ENCODE measurements at places on chromosomes 1 and 21.

DNA sequence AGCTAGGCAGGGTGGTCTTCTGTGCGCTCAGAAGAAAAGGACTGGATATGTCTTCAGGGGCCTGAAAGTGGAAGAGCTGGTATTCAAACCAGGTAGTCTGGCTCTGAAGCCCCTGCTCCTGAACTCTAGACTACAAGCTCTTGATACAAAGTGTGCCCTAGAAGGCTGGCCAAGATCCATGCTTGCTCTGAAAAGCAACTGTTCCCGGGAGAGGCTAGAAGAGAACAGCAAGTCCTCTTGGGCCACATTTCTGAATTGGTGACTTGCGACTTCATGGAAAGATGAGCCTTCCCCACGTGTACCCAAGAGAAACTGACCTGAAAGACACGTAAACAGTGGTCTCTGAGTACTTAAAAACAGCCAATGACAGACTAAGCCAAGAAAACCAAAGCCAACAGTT lies 123.3 kb upstream of the GRIK3 start:
- DNase-seq: no peak

- peak; percentile 78 for DNase-seq
Observed at GRCh38 chr1:61337981-61338848, 255.9 kb downstream of the NFIA start.

- no peak for DNase-seq
Observed at GRCh38 chr1:218817691-218818465, 355.8 kb upstream of the LYPLAL1 start.

DNA sequence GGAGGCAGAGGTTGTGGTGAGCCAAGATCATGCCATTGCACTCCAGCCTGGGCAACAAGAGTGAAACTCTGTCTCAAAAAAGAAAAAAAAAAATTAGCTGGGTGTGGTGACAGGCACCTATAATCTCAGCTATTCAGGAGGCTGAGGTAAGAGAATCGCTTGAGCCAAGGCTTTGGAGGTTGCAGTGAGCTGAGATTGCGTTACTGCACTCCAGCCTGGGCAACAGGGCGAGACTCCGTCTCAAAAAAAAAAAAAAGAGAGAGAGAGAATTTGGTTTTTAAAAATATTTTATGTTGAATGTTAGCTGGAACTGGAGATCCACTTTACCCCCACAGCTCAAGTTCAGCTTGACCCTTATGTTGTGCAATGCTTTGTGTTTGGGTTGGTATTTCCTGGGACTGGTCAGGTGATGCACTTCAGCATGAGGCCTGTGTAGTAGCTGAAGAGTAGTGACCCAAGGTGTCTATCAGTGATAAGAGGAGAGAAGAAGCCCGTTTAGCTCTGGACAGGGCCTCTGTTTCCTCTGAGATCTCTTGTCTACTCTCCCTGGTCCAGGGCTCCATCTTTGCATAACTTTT lies 36.8 kb upstream of the MACF1 start:
- DNase-seq: no peak

- DNase-seq: no peak
Observed at GRCh38 chr21:20270365-20271055, 727.7 kb upstream of the NCAM2 start.

DNA sequence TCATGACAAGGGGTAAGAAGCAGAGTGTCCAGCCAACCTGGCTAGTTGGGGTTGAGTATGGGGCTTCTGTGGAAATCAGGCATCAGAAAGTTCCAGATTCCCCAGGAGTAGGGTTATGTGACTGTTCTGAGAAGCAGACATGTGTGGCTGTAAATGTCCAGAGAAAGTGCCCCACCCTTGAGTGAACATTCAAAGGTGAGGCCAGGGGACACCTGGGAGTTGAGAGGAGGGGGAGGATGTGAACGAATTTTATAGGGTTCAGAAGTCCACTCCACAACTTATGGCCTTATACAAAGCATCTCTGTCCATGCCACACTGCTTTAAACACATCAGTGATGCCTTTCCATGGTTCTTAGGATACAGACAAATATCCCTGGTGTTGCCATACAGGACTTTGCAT lies 133.3 kb downstream of the IGSF21 start:
- no peak for DNase-seq

DNA sequence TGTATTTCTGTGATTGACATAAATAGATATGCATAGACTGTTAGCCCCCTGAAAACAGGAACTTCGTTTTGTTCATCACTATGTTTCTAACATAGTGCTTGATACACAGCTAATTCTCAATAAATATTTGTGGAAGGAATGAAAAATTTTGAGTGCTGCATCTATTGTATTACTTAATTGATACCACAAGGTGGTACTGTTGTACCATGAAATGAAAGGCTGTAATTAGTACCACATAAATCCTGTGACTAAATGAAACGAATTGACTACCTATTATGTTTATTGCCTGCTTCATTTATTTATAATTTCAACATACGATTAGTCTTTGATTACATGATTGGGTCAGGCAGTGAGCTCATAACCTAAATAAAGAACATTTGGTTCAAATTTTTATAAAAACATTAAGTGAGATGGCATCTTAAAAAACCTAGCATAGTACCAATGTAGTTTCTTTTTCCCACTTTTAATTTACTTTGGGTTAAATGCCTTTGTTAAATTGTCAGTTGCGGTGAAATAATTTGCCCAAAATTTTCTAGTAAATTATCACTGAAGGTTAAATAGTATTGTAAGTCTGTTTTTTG lies 15.0 kb upstream of the TGFB2 start:
- DNase-seq: peak; percentile 4

DNA sequence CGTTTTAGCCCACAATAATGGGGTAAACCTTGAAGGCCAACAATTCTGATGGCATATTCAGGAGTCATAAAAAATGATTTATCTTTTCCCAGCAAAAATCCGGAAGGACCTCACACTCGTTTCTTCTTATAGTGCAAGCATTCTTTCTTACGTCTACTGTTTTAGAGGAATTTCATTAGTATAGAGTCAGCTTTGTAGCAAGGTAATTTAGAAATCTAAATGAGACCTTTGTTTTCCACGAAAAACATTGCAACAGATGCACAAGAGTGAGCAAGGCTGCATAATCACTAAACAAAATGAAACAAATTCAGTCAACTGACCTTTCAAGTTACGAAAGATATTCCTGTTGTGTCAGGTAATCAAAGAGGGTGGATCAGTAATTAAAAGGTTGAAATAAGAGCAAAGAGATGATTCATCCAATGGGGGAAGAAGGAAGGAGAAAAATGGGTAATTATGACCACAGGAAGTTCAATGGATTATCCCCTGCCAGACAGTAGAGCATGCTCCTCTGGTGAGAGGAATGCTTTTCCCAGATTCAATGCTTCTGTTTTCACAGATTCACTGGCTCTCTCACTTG lies 560 bp upstream of the CSDE1 start:
- no peak for DNase-seq

GRCh38 chr1:235943581-235944114 lies 76.9 kb upstream of the LYST start:
- no peak for DNase-seq

DNA sequence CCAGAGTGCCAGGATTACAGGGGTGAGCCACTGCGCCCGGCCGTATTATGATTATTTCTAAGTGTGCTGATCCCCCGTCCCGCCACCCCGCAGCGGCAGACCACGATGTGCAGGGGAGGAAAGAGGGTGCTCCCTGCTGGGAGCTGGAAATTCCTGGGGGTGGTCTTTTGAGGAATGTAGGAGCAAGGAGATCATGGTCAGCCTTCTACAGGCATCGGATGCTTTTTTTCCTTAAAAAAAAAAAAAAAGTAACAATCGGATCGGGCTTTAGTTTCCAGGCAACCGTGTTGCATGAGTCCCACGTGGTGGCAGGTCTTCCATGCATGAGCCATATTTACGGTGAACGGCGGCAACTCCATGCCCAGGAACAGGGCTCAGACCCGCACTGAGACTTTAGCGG lies 74.2 kb upstream of the COX20 start:
- DNase-seq: no peak

- DNase-seq: peak; percentile 51
Observed at GRCh38 chr21:14995226-14995625, 69.6 kb downstream of the NRIP1 start.

DNA sequence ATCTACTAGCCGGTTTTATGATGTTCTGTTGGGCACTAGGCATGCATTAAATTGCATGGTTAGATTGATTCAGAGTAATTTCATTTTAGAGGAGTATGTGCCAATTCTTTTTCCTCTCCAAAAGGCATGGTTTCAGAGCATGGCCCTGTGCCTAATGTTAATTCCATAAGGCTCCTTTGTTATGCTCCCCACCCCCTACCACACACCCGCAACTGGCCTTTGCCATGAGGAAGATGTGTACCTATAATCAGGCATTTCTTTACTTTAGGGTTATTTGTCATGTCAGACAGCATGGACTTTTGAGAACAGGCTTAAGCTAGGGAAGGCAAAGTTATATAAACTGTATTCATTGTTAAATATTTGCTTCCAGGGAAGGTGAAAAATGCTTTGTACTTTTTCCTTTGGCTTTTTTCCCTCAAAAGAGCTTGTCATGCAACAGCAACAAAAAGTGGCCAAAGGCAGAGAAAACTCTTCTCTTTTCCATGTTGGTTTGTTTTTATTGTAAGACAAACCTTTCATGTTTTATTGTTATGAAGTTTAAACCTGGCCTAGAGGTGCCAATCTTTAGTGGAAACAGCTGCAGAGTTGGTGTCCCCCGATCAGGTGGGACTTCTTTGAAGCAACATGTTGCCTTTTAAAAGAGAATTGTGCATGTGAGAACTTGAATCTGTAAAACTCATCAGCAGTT lies 24.3 kb upstream of the NBL1 start:
- no peak for DNase-seq

GRCh38 chr1:151159373-151159772 lies 2.9 kb downstream of the TNFAIP8L2 start:
- no peak for DNase-seq

DNA sequence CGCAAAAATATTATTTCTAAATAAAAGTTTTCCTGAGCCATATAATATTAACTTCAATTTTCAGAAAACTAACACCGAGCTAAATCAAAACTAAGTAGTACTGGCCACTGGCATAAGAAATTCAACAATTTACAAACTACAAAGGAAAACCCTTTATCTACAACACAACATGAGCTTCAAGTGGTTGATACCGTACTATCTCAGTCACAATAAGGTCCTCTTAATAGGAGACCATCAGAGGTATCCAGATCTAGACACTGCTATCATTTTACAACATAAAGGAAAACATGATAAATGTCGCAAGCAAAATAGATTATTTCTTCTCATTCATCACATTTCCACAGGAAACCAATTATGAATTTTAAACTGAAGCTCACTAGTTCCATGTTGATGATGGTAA lies 39.5 kb downstream of the GATAD2B start:
- DNase-seq: no peak

DNA sequence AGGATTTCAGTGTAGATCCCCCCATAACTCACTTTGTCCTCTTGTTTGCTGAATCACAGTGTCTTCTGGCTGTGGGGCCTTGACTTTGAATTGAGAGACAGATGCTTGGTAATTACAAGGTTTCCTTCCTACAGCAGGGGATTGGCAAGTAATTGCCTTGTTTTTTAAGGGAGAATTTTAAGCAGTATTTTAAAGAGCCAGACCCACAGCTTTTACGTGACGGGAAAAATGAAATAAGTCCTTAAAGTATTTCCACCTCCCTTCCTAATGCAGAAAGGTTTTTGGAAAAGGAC lies 41.0 kb downstream of the PGBD5 start:
- DNase-seq: peak; percentile 85

- DNase-seq: peak; percentile 54
Observed at GRCh38 chr21:38349111-38349746, 92.4 kb downstream of the KCNJ15 start.

DNA sequence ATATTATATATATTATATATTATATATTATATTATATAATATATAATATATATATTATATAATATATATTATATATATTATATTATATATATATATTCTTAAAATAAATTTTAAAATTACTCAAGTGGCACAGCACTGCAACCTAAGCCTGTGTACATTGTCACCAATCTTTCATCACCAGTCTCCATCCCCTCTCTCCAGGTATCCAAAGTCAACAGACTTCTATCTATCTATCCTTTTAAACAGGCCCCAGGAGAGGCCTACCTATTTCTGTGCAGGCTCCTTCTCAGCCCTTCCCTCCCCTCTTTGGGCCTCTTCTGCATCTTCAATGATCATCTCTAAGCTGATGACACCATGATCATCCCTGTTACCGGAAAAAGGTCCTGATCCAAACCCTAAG lies 111.7 kb downstream of the RHOU start:
- DNase-seq: no peak

DNA sequence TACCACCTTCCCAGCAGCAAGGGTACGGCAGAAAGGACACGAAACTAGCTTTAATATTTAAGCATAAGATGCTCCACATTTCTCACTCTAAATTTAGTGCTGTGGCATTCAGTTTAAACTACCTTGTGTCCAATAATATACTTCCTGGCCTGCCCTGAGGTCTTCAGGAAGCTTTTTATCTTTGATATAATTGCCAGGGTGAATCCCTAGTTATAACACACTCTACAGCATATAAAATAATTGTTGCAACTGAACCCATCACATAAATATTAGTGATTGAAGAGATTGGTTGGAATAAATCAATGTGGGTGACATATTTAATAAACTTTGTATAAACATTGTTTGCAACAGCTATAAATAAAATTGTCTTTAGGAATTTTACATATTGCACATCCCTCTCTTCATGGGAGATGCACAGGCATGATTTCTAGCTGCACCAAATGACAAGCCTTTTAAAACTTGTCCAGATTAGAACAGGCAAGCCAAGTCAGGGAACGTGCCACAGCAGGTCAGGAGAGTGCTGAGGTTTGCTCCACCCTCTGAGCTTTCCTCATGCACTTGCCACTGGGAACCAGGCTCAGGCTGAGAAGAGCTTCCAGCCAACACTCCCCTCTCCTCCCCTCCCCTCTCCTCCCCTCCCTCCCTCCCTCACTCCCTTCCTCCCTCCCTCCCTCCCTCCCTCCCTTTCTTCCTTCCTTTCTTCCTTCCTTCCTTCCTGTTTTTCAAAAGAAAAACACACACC lies 623.2 kb upstream of the PKN2 start:
- DNase-seq: peak; percentile 8

DNA sequence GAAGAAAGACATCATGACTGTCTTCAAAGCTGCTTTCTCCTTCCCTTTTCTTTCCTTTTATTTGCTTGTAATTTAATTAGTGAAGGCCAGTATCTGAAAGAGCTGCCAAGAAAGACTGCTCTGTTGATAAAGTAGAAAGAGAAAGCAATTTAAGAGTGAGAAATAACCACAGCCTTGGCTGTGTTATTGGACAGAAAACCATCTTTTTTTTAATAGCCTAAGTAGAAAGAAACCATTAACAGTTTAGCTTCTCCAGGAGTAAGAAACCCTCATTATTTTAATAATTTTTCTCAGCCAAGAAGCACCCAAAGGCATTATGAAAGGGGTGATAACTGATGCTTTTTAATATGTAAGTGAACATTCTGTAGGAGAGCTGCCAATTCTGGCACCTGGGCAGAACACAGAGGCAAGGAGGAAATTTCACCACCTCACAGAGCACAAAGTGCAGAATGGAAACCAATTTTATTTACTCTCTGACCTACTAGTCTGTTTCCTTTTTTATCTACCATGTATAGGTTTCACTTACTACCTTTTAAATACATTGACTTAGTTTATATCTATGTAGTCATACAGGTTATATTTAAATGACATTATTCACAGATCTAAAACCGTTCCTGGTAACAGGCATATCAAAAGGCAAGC lies 703.2 kb downstream of the MRPL39 start:
- no peak for DNase-seq
